ENCODE measurements at places on chromosomes 2 and 18. TPM values are rescaled to one million over a fixed set of nuclear protein-coding genes. Genes with fewer than 3 reads are reported as not detected.

Gene MYO7B
- polyA plus RNA-seq = 254 TPM

Gene CGREF1
- 11.5 TPM for polyA plus RNA-seq

Gene ALK
- 1.5 TPM for polyA plus RNA-seq

Gene KCMF1
- polyA plus RNA-seq = 39.2 TPM

Gene CYS1
- polyA plus RNA-seq = 22.1 TPM

Gene CAPN13
- 19.7 TPM for polyA plus RNA-seq

Gene LOXHD1
- 0.49 TPM for polyA plus RNA-seq

- H3K36me3 ChIP-seq = no peaks in the 10 kb centered on the region
- DNase-seq = no peak
- H3K27ac ChIP-seq = no peak overlapping the region
- peaks cover 12% of the 10 kb centered on the region for H3K4me1 ChIP-seq
These were observed 93.2 kb downstream of the KLF7 start for GRCh38 chr2:207072571-207072970.

GRCh38 chr18:45282101-45282812 lies 333.0 kb upstream of the SLC14A2 start:
- H3K4me1 ChIP-seq = no peaks in the 10 kb centered on the region
- no peaks in the 10 kb centered on the region for H3K36me3 ChIP-seq
- no peaks in the 10 kb centered on the region for H3K27me3 ChIP-seq
- no peak for DNase-seq
- no peak overlapping the region for H3K27ac ChIP-seq

GRCh38 chr18:49692906-49693716 lies 120.2 kb downstream of the ACAA2 start:
- H3K27me3 ChIP-seq = no peaks in the 10 kb centered on the region
- no peak for DNase-seq
- peaks cover 27% of the 10 kb centered on the region for H3K4me1 ChIP-seq
- no peaks in the 10 kb centered on the region for H3K36me3 ChIP-seq
- no peak overlapping the region for H3K4me3 ChIP-seq
- no peak overlapping the region for H3K27ac ChIP-seq

DNA sequence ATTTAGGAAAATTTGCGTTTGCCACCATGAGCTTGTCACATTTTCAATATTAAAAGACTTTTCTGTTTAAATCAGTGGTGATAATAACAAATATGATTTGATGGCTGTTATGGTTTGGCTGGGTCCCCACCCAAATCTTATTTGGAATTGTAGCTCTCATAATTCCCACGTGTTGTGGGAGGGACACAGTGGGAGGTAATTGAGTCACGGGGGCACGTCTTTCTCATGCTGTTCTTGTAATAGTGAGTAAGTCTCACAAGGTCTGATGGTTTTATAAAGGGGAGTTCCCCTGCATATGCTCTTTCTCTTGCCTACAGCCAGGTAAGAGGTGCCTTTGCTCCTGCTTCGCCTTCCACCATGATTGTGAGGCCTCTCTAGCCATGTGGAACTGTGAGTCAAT lies 83.4 kb upstream of the RGPD4 start:
- H3K4me1 ChIP-seq = no peaks in the 10 kb centered on the region
- no peak overlapping the region for H3K27ac ChIP-seq
- H3K27me3 ChIP-seq = no peaks in the 10 kb centered on the region
- H3K36me3 ChIP-seq = no peaks in the 10 kb centered on the region
- H3K4me3 ChIP-seq = no peak overlapping the region
- no peak for DNase-seq

GRCh38 chr2:20106746-20107145 lies 55.3 kb upstream of the LAPTM4A start:
- H3K27me3 ChIP-seq = no peaks in the 10 kb centered on the region
- H3K27ac ChIP-seq = no peak overlapping the region
- H3K4me1 ChIP-seq = peaks cover 16% of the 10 kb centered on the region
- DNase-seq = no peak

- no peak for DNase-seq
- H3K27ac ChIP-seq = no peak overlapping the region
- H3K4me3 ChIP-seq = no peak overlapping the region
- no peaks in the 10 kb centered on the region for H3K36me3 ChIP-seq
These were observed 286.0 kb downstream of the ZEB2 start for GRCh38 chr2:144233733-144234541.

GRCh38 chr2:208985644-208986043 lies 438.2 kb upstream of the MAP2 start:
- H3K36me3 ChIP-seq = no peaks in the 10 kb centered on the region
- no peaks in the 10 kb centered on the region for H3K27me3 ChIP-seq
- H3K4me1 ChIP-seq = no peaks in the 10 kb centered on the region
- DNase-seq = no peak

- DNase-seq = no peak
- H3K27ac ChIP-seq = no peak overlapping the region
- no peaks in the 10 kb centered on the region for H3K4me1 ChIP-seq
- H3K36me3 ChIP-seq = peaks cover 8% of the 10 kb centered on the region
These were observed 8.5 kb downstream of the SFTPB start for GRCh38 chr2:85659324-85659981.

GRCh38 chr2:221929259-221929658 lies 357.2 kb upstream of the EPHA4 start:
- no peak overlapping the region for H3K27ac ChIP-seq
- no peaks in the 10 kb centered on the region for H3K4me1 ChIP-seq
- no peak overlapping the region for H3K4me3 ChIP-seq
- no peaks in the 10 kb centered on the region for H3K27me3 ChIP-seq

DNA sequence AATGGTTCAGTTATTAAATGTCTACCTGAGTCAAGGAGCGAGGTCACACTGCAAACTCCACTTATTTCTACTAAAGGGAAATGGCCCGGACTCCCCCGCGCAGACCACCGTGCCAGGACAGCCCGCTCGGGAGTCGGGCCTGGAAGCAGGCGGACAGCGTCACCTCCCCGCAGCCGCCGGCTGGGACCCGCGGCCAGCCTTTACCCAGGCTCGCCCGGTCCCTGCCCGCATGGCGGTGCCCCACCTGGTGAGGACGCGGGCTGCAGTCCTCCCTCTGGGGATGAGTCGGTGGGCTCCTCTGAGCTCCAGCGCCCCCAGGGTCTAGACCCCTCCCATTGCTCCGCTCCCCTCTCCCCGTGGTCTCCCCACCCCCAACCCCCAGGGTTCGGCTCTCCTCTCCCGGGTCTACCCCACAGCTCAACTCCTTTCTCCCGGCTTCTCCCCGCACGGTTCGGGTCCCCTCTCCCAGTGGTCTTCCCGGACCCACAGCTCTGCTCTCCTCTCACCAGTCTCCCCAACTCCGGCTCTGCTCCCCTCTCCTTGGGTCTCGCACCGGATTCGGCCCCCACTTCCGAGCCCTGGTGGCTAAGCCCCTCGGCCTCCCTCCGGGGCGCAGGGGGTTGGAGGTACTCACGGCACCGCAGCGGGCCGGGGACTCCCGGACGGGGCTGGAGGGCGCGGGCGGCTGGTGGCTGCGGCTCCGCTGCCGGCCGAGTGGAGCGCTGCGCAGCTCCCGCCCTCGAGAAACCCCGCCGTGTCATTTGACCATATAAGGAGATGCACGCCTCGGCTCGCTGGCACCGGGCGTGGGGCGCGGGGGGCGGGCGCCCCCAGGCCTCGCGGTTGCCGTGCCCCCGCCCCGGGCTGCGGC lies at the start of gene FHL2:
Gene FHL2 (minus strand): TSS at position 716 of the 871 bp plus-strand sequence. CDS start 12,535 bp downstream, outside the sequence.
- H3K4me1 ChIP-seq = peaks cover 10% of the 10 kb centered on the region
- H3K27me3 ChIP-seq = peaks cover 22% of the 10 kb centered on the region
- DNase-seq = peak; percentile 86
- H3K36me3 ChIP-seq = no peaks in the 10 kb centered on the region
- H3K4me3 ChIP-seq = peak within 1 kb of the TSS; percentile 65

DNA sequence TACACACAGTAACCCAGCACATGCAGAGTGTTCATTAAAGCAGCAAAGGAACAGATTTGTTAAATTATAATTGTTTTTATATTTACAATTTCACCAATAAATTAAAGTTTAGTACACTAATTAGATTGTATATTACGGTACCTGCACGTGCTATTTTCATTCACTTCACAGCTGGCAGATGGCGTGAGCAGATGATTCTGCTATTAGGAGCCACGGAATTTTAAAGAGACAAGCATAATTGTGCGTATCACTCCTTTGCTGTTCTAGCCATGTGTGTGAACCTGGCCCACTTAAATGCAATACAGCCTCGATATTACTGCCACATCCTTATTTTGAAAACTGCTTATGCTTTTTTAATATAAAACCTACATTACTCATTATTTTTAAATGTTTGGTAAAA lies 332.8 kb upstream of the SOX11 start:
- no peaks in the 10 kb centered on the region for H3K4me1 ChIP-seq
- H3K27ac ChIP-seq = no peak overlapping the region
- no peak for DNase-seq

GRCh38 chr2:219452361-219453317 lies 18.0 kb downstream of the SPEG start:
- H3K27ac ChIP-seq = peak overlapping the region; percentile 67
- H3K4me1 ChIP-seq = peaks cover 19% of the 10 kb centered on the region
- no peak for DNase-seq
- H3K36me3 ChIP-seq = peaks cover 5% of the 10 kb centered on the region

DNA sequence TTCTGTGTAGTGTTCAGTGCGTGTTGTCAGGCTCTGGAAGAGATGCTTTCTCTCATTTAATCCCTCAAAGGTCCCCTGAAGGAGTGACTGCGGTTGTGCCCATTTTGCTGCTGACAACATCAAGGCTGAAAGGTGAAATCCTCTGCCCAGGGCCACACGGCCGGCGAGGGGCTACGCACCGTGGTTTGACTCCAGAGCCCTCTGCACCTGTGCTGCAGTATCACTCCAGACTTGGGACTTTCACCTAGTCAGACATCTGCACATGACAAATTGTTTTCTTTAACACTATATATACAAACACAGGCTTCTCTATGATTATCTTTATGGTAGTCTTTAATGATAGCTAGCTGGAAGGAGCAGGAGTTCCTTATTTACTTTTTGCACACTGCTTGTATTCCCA lies 90.2 kb downstream of the ARMC9 start:
- H3K4me3 ChIP-seq = no peak overlapping the region
- peak; percentile 82 for DNase-seq
- H3K4me1 ChIP-seq = peaks cover 54% of the 10 kb centered on the region
